ENCODE measurements at places on chromosomes 12 and 14.
A peak's percentile ranks its signal among the peaks of the same experiment; 100 is the strongest.

DNA sequence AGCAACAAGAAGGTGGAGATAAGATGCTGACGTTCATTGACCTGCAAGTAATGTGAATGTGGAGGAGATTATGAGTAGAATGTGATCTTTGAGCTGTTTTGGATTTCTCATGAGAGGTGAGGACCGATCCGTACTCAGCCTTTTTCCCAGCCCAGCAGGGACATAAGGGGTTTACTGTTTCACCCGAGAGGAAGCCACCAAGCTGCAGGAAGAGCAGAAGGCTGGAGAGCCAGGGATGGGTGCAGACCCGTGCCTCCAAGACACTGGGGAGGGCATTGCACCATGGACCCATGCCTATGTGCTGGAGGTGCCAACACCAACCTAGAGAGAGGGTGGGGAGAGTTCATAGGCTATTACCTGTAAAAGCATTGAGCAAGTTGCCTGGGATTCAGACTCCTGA, 206.0 kb upstream of the DIO3 start:
- DNase-seq, result no peak

GRCh38 chr12:121135320-121135719, 2.6 kb downstream of the P2RX7 start:
- DNase-seq, result no peak

GRCh38 chr12:119601877-119602733, 8.5 kb downstream of the TMEM233 start:
- no peak for DNase-seq

DNA sequence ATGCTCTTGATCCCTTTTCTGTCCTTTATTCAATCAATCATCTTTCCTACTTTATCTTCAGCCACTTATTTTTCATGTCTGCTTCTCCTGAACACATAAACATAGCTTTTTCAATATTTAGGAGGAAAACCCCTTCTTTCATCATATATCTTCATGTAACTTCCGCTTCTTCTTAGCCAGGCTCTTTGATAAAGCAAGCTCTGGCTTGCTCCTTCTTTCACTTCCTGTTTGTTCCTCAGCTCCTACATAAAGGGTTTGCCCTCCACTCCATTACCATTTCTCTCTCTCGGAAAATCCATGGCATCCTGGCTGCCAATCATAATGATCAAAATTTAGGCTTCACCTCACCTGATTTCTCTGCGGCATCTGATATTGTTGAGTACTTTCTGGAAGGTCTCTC, 33.7 kb upstream of the HELB start:
- DNase-seq, result no peak

DNA sequence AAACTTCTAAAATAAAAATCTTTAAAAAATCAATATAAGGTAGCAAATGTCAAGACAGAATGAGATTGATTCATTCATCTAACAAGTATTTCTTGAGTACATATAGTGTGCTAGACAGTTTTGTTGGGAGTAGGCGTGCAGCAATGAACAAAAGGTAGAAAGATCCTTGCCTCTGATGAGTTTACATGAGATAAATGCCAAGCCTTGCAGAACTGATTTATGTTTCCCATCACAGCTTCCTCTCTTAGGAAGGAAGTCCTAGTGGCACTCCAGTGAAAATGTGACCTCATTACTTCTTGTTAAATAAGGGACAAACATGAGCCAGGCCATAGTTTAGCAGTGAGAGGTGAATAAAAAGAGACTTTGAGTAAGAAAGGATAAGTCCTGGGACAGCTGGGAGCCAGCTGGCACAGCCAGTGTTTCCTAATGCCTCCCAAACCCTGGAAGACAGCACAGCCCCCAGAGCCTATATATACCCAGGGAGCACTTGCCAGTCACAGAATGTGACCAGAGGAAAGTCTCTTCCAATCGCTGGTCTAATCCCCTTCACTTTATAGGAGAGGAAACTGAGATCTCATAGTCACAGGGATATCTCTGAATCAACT, 4.7 kb upstream of the COCH start:
- no peak for DNase-seq

GRCh38 chr12:49626169-49626835, 2.9 kb downstream of the PRPF40B start:
- no peak for DNase-seq

GRCh38 chr12:20865873-20866272, 55.4 kb downstream of the SLCO1B3 start:
- no peak for DNase-seq

- no peak for DNase-seq
These were observed 283.9 kb upstream of the PRICKLE1 start for GRCh38 chr12:42873401-42873800.

- no peak for DNase-seq
These were observed 131.3 kb downstream of the TBC1D30 start for GRCh38 chr12:64955746-64956145.

DNA sequence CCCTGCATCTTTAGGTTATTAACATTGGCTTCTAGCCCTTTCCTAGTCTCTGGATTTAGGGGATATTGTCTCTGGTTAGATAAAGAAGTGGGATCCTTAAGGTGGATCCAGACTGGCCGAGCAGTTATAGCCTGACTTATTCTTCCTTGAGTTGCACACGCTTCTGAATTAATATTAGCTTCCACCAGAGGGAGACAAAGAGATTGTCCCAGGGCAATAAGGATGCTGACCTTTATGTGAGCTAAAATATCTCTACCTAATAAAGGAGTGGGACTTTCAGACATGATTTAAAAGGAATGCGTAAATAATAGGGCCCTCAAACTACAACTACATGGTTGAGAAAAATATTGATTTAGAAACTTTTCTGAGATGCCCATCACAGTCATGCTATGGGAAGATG, 139.7 kb downstream of the SLCO1B3 start:
- no peak for DNase-seq

GRCh38 chr12:24360907-24361306, 411.4 kb upstream of the SOX5 start:
- DNase-seq, result no peak

DNA sequence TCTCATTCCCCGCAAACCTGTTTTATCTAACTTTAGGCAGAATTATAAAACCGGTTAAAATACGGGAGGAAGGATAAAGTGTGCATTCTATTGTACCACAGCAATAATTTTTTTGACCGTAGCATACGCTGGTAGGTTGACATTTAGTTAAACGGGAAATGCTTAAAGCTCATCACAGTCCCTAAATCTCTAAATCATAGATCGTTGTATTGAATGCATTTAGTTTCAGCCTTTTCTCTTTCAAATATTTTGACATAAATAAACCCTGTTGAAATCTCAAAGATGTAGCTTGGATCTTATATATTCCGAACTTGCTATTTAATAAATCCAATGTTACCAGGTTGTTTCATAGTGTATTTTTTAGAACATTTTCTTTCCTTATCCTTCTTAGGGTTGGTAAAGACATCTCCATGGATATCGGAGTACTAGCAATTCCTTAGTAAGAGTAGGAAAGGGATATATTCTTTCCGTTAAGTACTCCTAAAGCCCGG, 798 bp downstream of the CLEC2B start:
- DNase-seq, result no peak

GRCh38 chr12:71626768-71627167, 36.9 kb downstream of the ZFC3H1 start:
- no peak for DNase-seq

DNA sequence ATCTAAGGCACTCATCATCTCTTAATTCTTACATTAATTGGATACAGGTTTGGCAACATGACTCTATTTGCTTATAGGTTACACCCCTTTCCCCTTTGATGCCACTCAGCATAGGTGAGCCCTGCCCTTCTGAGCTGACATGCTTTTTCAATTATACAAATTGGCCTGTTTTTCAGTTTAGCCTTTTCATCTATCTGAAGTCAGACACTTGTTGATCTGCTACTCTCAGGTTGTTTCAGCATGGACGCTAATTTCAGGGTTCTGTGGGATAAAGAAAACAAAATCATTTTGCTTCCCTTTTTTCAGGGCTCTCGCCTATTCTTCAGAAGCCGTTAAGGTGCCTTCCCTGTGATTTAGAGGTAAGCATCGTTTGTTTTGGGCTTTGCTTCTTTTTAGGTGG, 55.3 kb downstream of the DACT1 start:
- no peak for DNase-seq

GRCh38 chr12:45989721-45990467, 480 bp downstream of the SCAF11 start:
- DNase-seq, result no peak

- no peak for DNase-seq
These were observed 61.4 kb upstream of the CMKLR1 start for GRCh38 chr12:108400481-108400880.

GRCh38 chr14:104677512-104678332, 11.7 kb upstream of the INF2 start:
- DNase-seq, result peak; percentile 51

DNA sequence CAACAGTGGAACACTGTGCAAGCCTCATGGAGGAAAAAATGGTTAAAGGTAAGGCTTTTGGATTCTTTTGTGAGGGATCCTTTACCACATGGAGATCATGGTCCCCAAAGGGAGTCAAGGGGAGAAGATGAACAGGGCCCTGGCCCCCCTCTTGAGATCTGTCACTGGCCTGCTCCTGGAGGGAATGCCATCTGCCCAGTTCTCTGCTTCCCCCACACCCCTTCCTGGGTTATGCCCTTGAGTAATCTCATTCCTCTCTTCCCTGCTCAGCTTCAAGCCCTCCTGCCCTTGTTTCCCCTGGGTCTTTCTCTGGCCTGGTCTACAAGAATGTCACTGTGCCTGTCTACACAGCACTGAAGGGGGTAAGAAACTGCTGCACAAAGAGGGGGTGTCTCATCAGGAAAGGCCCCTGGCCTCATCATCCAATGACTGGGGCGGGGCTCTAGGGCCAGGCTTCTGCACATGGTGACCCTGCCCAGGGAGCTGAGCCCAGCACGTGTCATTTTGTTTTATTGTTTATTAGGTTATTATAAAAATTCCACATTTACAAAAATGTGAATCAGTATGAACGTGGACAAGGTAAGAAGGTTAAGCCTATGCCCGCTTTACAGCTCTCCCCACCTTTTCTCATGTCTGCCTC, 30.3 kb downstream of the PIGH start:
- DNase-seq, result no peak

DNA sequence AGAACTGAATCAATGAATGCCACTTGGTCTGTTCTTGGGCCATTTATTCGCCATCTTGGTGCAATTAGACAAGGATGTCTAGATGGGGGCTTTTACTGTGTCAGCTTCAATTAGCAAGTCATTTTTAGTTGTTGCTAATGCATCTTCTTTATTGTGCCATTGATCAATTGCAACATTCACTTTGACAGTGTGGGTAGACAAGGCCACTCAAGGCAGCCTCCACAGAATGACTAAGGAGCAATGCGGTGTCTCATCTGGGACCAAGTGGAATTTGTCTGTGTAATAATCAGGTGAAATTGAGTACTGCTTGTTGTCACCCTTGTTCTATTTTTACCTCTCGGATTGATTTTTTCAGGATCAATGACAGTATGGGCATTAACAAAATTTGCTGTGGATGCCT, 275.9 kb downstream of the CACNA1C start:
- no peak for DNase-seq

DNA sequence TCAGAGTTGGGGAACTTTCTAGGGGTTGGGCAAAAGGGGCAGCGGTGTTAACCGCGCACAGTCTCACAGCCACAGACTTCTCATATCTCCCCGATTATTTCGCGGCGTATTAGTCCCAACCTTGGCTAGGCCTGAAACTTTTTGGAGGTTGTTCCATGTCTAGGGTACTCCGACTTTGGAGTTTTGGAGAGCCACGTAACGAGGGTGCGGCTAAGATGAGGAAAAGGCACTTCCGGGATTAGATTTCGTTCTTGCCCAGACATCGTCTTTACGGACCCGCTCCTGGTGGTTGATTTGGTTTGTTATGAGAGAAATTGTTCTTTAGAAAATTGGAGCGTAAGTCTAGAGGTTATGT, 513 bp downstream of the CCNK start:
- no peak for DNase-seq

- DNase-seq, result no peak
These were observed 241.1 kb downstream of the SPTSSA start for GRCh38 chr14:34220921-34221320.

GRCh38 chr12:55289999-55290398, 6.4 kb downstream of the OR6C6 start:
- DNase-seq, result no peak

GRCh38 chr14:54730156-54730961, 163.4 kb downstream of the SAMD4A start:
- DNase-seq, result peak; percentile 72

- peak; percentile 54 for DNase-seq
These were observed 44.4 kb downstream of the ANO6 start for GRCh38 chr12:45260104-45260815.

DNA sequence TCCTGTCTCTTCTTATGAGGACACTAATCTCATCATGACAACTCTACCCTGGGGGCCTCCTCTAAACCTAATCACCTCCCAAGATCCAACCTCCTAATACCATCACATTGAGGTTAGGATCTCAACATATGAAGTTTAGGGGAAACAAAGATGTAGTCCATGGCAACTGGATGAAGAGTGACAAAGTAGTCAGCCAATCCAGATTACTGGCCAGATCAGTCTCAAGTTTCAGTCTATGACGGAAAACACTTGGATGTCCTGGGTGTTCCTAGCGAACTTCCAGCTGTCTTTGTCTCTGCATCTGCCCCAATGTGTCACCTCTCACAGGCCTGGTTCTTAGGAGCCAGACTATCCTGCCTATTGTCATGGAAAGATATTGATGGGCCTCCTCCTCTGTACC, 630.8 kb downstream of the AACS start:
- DNase-seq, result no peak

GRCh38 chr14:92466059-92466458, 47.5 kb upstream of the RIN3 start:
- DNase-seq, result no peak
